Esophagus muscularis mucosa (tissue), 4 donors: ENCODE measurements at places on chromosomes 1 and 21. TPM values are rescaled to one million over a fixed set of nuclear protein-coding genes. Genes with fewer than 3 reads are reported as not detected.

Gene PPIE
- total RNA-seq = 42.0 TPM

GRCh38 chr1:27366113-27366410, 699 bp downstream of the MAP3K6 start:
- peaks cover 36% of the 10 kb centered on the region for H3K36me3 ChIP-seq
- H3K27me3 ChIP-seq = no peaks in the 10 kb centered on the region
- H3K4me3 ChIP-seq = peak overlapping the region; percentile 89
- peak overlapping the region; percentile 100 for H3K27ac ChIP-seq

- H3K4me1 ChIP-seq = no peaks in the 10 kb centered on the region
- no peak overlapping the region for H3K4me3 ChIP-seq
- H3K27me3 ChIP-seq = no peaks in the 10 kb centered on the region
- H3K27ac ChIP-seq = no peak overlapping the region
- DNase-seq = no peak
- H3K36me3 ChIP-seq = no peaks in the 10 kb centered on the region
Observed at GRCh38 chr1:3924825-3925220, 24.8 kb upstream of the C1orf174 start.

- no peak overlapping the region for H3K27ac ChIP-seq
- H3K4me1 ChIP-seq = peaks cover 15% of the 10 kb centered on the region
Observed at GRCh38 chr1:7754234-7754633, 16.9 kb upstream of the VAMP3 start.

DNA sequence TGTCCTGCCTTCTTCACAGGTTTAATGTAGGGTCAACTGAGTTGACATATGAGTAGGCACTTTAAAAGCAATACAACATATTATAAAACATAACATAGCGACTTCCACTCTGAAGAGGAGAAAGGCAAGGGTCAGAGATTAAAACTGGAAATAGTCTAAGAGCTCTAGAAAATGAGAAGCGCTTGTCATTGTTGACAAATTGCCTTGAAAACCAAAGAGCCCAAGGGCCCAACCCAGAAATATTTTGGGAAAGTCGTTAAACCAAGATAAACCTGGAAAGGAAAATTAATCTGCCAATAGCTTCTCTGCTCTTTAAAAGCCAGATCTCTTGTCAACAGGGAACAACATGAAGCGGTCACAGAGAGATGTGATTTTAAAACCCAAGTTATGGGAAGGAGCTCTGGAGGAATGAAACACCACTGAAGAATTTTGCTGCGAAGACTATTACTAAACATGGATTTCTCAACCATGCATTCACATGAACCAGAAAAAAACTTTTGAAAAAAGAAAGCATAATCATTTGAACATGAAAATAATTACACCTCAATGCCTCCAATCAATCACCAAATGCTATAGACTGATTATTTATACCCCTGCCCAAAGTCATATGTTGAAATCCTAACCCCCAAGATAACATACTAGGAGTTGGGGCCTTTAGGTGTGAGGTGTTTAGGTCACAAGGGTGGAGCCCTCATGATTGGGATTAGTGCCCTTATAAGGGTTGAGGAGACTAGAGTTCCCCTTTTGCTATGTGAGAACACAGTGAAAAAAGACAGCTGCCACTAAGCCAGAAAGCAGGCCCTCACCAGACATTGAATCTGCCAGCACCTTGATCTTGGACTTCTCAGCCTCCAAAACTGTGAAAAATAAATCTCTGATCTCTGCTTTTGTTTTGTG, 33.0 kb upstream of the MTF1 start:
- no peaks in the 10 kb centered on the region for H3K27me3 ChIP-seq
- DNase-seq = no peak
- peaks cover 40% of the 10 kb centered on the region for H3K36me3 ChIP-seq
- H3K4me3 ChIP-seq = no peak overlapping the region
- no peaks in the 10 kb centered on the region for H3K4me1 ChIP-seq

DNA sequence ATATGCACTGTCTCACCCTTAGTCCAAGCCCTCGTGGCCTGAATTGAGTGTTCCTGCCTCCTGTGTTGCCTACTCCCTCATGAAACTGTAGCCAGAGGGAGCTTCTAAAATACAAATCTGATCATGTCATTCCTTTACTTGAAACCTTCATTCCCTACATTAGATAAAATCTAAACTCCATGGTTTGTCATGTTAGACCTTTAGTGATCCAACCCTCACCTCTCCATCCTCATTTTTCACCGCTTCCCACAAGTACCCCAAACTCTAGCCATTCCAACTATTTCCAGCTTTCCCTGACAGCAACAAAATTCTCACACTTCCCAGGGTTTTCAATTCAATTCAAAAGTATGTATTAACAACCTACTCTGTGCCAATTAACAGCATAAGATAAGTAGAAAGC, 18.3 kb upstream of the CNTN2 start:
- no peaks in the 10 kb centered on the region for H3K4me1 ChIP-seq
- no peaks in the 10 kb centered on the region for H3K27me3 ChIP-seq
- H3K4me3 ChIP-seq = no peak overlapping the region
- peaks cover 2% of the 10 kb centered on the region for H3K36me3 ChIP-seq
- DNase-seq = no peak

- no peaks in the 10 kb centered on the region for H3K36me3 ChIP-seq
- H3K4me1 ChIP-seq = peaks cover 42% of the 10 kb centered on the region
- no peaks in the 10 kb centered on the region for H3K27me3 ChIP-seq
- peak; percentile 98 for DNase-seq
Observed at GRCh38 chr1:183281553-183282091, 95.6 kb downstream of the LAMC2 start.

Gene ACTL8
- total RNA-seq = not detected

Gene FMO2
- total RNA-seq = 66.2 TPM

Gene ACTA1
- total RNA-seq = 0.29 TPM

- H3K27ac ChIP-seq = peak overlapping the region; percentile 55
- no peak for DNase-seq
- peaks cover 10% of the 10 kb centered on the region for H3K27me3 ChIP-seq
- H3K4me1 ChIP-seq = peaks cover 11% of the 10 kb centered on the region
Observed at GRCh38 chr1:161440312-161440894, 64.9 kb upstream of the FCGR2A start.

Gene KCNK1
- total RNA-seq = 2.8 TPM

GRCh38 chr1:225830841-225831240, 20.9 kb downstream of the EPHX1 start:
- peaks cover 50% of the 10 kb centered on the region for H3K36me3 ChIP-seq
- peaks cover 20% of the 10 kb centered on the region for H3K4me1 ChIP-seq
- no peaks in the 10 kb centered on the region for H3K27me3 ChIP-seq
- no peak overlapping the region for H3K27ac ChIP-seq
- DNase-seq = no peak

Gene CHODL
- total RNA-seq = 2.4 TPM

DNA sequence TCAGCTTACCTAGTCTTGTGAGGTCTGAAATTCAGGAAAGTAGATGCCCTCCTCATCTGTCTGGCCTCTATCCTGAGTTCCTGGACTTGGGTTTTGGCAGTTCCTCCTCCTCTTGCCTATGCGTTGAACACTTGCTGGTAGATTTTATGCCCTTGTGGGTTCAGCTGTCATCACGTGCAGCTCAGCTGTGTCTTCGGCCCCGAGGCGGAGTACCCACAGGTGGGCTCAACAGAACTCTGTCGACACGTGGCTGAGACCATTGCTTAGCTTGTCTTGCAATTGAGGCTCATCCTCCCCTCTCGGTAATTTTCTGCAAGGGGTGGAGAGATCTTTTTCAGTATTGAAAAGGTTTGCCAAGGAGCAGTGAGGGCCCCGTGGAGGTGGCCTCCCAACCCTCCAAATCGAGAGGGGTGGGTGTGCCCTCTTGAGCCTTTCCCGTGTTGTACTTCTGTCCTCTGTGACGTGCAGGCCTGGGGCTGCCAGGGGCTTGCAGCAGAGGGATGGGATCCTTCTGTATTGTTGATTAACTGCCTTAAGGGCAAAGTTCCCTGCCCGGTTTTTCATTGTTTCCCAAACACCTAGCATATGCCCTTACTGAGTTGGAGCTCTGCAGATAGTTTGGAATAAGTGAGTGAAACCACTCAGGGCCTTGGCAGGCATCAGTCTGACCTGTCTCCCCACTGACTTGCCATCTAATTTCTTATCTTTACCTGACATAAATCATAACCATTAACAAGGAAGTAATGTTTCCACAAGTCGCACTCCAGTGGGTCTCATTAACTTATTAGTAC, 2.9 kb downstream of the CENPS start:
- H3K4me3 ChIP-seq = no peak overlapping the region
- H3K27ac ChIP-seq = no peak overlapping the region
- no peaks in the 10 kb centered on the region for H3K27me3 ChIP-seq
- no peak for DNase-seq
- H3K4me1 ChIP-seq = peaks cover 21% of the 10 kb centered on the region

DNA sequence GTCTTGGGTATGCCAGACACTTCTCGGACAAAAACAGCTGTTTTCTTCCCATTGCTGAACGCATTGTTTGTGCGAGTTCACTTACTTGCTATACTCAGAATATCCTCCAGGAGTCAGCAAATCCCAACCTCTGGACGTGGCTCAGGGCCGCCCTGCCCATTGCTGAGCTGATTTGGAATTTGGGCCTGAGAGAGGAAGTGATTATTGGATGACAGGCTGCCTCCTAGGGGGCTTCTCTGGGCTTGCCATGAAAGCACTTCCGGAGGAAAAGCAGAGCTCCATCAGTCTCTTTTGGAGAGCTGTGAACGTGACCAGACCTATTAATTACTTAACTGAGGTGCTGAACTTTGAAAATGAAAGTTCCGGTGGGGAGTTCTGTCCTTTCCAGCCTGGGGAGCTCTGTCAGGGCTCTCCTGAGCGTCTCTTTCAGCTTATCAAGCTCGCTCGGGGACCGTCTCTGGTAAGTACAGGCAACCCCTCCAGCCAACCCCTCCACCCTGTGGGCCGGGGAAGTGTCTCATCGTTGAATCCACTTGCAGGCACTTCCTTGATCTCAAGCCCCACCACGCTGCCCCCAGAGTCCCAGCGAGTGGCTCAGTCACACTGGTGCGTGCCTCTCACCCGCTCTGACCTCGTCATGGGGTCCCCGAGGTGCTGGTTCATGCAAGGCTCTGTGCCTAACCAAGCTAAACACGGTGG, 76.9 kb downstream of the CLIC6 start:
- H3K36me3 ChIP-seq = no peaks in the 10 kb centered on the region
- H3K4me1 ChIP-seq = peaks cover 10% of the 10 kb centered on the region
- no peak overlapping the region for H3K27ac ChIP-seq
- H3K27me3 ChIP-seq = no peaks in the 10 kb centered on the region

DNA sequence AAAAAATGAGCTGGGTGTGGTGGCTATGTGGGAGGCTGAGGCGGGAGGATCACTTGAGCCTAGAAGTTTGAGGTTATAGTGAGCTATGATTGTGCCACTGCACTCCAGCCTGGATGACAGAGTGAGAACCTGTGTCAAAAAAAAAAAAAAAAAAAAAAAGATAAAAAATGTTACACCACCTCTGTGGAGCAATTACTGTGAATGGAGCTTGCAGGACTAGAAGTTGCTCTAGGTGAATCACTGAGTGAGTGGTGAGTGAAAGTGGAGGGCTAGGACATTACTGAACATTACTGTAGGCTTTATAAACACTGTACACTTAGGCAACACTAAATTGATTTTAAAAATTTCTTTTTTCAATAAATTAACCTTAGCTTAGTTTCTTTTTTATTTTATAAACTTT, 21.9 kb downstream of the TLCD4 start:
- H3K36me3 ChIP-seq = no peaks in the 10 kb centered on the region
- H3K27me3 ChIP-seq = no peaks in the 10 kb centered on the region
- no peak overlapping the region for H3K4me3 ChIP-seq
- no peak overlapping the region for H3K27ac ChIP-seq
- no peaks in the 10 kb centered on the region for H3K4me1 ChIP-seq
- DNase-seq = no peak

Gene REN
- total RNA-seq = not detected

DNA sequence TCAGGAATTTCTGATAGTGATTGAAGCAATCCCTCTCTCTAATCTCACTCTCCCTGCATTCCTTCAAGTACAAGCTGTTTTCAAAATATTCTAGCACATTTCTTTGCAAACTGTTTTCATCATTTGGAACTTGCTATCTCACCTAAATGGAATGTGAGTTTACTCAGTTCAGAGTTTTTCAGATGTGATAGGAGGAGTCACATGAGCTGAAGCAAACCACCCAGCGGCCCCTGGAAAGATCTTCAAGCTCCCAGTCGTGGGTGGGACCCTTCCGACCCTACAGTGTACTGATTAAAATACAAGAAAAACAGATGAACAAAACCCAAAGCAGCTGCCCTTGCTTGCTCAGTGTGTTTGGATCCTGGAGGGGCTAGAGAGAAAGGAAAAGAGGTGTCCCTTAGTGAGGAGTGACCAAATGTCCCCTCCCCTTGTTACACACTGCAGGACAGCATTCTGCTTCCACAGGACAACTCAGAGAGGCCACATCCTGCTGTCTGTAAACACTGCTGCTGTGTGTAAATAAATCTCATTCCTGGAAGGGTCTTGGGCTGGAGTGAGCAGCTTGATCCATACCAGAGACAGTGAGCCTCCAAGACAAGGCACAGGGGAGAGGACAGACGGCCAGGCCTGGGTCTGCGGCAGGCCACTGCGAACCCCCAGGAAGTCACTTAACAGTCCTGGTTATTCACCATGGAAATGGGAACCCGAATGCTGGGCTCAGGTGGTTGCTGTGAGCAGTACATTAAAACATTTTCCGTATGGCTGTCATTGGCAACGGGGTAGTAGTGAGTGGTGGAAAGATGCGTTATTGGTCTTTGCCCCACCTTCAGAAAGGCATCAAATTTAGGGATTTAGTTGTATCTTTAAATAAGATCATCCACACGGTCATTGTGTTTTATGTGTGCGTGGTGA, 229.2 kb downstream of the RHOU start:
- no peak overlapping the region for H3K4me3 ChIP-seq
- H3K27ac ChIP-seq = peak overlapping the region; percentile 60
- peaks cover 15% of the 10 kb centered on the region for H3K4me1 ChIP-seq
- no peaks in the 10 kb centered on the region for H3K27me3 ChIP-seq
- H3K36me3 ChIP-seq = no peaks in the 10 kb centered on the region
- no peak for DNase-seq

- no peaks in the 10 kb centered on the region for H3K27me3 ChIP-seq
- H3K36me3 ChIP-seq = no peaks in the 10 kb centered on the region
- H3K4me1 ChIP-seq = no peaks in the 10 kb centered on the region
- H3K27ac ChIP-seq = no peak overlapping the region
- DNase-seq = no peak
- no peak overlapping the region for H3K4me3 ChIP-seq
Observed at GRCh38 chr1:200550367-200550766, 70.2 kb downstream of the KIF14 start.

Gene C1orf226
- 6.3 TPM for total RNA-seq

Gene CCDC28B
- 5.0 TPM for total RNA-seq

- H3K27ac ChIP-seq = no peak overlapping the region
- H3K27me3 ChIP-seq = no peaks in the 10 kb centered on the region
- no peak for DNase-seq
- H3K36me3 ChIP-seq = peaks cover 48% of the 10 kb centered on the region
- H3K4me1 ChIP-seq = no peaks in the 10 kb centered on the region
- H3K4me3 ChIP-seq = no peak overlapping the region
Observed at GRCh38 chr1:229440851-229441537, 7.1 kb upstream of the ACTA1 start.

- no peak for DNase-seq
- peaks cover 52% of the 10 kb centered on the region for H3K4me1 ChIP-seq
- H3K36me3 ChIP-seq = no peaks in the 10 kb centered on the region
Observed at GRCh38 chr1:164777518-164777917, 218.5 kb downstream of the PBX1 start.

- no peaks in the 10 kb centered on the region for H3K36me3 ChIP-seq
- no peak for DNase-seq
- no peaks in the 10 kb centered on the region for H3K27me3 ChIP-seq
- H3K4me1 ChIP-seq = no peaks in the 10 kb centered on the region
Observed at GRCh38 chr1:195584870-195585624, 1023.2 kb downstream of the KCNT2 start.

- no peak overlapping the region for H3K4me3 ChIP-seq
- no peaks in the 10 kb centered on the region for H3K4me1 ChIP-seq
- H3K27ac ChIP-seq = no peak overlapping the region
Observed at GRCh38 chr1:198079432-198079951, 77.3 kb upstream of the NEK7 start.
